ENCODE measurements at places on chromosomes 11 and 22.

GRCh38 chr11:64095949-64096348, 60.2 kb downstream of the FLRT1 start:
- DNase-seq, result no peak

DNA sequence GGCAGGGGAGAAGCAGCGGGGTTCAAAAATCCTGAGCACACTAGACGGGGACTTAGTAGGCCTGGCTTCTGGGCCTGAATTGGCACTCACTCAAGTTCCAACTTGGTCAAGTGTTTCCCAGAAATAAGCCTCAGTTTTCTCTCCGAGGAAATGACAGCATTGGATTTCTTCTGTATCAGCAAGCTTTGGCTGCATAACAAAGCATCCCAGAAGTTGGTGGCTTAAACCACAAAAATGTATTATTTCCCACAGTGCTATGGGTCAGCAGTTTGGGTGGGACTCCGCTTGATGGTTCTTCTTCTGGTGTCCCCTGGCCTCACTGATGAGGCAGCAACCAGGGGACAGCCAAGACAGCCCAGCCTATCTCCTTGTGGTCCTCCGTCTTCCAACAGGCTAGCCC, 1.6 kb upstream of the CYTH4 start:
- DNase-seq, result no peak

GRCh38 chr11:71138737-71139425, 113.5 kb downstream of the SHANK2 start:
- no peak for DNase-seq

- no peak for DNase-seq
Measured at GRCh38 chr22:30855266-30855665, 113.3 kb downstream of the MORC2 start.

DNA sequence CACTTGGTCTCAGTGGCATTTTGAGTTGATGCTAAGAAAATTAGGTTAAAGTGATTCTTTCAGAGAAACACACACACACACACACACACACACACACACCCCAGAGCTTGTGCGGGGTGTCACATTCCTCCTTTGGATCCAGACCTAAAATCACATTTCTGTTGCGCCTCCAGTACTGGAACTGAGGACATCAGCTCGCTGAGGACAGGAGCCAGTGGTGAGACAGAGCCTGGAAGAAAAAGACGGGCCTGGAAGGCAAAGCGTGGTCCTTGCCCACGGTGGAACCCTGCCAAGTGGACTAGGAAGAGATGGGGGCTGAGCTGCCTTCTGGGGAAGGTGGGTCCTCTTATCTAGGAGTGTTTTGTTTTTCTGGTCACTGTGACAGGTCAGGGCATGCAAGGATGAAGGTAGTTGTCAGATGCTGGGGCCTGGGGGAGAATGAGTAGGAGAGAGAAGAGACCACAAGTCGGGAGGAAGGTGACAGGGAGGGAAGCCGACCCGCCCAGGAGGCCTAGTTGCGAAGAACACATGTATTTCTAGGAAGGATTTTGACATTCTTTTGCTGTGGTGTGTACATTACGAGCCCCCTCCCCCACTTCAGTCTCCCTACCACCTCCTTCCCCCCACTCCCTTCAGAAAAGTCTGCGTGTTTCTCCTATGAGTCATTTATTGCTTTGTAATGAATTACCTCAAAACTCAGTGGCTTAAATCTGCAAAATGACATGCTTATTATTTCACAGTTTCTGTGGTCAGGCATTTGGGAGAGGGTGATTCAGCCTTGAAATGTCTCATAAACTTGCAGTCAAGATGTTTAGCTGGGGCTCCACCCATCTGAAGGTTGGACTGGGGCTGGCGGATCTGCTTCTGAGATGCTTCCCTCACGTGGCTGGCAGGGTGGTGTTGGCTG, 4.8 kb upstream of the ELFN2 start:
- DNase-seq, result peak; percentile 59

All from stimulated activated CD4-positive, alpha-beta T cell treated with anti-CD3 and anti-CD28 coated beads, Interleukin-4, amount 100 ng/mL, for 24 hours (primary cell).